DMS153 (cell line): ENCODE measurements at places on chromosomes 4 and X.

DNA sequence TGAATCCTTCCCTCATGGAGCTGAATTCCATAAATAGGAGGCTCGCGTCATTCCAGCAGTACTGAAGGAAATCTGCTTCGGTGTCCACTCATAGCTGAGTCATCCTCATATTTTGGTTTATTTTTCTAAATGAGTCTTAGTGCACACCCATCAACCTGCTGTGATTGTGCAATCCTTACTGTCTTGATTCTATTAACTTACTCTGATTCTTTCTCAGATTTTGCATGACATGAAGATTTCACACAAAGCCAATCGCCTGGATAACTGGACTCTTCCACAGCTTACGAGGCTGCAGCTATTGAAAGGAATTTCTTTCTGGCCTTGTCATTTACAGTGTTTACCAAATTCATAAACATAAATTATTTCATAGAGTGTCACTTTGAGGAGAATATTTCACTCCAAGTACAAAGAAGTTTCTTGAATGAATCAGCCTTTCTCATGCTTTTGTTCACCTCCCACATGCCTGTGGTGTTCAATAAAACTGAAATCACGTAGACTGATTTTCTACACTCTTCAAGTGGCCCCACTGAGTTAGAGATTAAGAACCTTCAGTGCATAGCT, 207.6 kb upstream of the SLITRK2 start:
- DNase-seq = no peak

DNA sequence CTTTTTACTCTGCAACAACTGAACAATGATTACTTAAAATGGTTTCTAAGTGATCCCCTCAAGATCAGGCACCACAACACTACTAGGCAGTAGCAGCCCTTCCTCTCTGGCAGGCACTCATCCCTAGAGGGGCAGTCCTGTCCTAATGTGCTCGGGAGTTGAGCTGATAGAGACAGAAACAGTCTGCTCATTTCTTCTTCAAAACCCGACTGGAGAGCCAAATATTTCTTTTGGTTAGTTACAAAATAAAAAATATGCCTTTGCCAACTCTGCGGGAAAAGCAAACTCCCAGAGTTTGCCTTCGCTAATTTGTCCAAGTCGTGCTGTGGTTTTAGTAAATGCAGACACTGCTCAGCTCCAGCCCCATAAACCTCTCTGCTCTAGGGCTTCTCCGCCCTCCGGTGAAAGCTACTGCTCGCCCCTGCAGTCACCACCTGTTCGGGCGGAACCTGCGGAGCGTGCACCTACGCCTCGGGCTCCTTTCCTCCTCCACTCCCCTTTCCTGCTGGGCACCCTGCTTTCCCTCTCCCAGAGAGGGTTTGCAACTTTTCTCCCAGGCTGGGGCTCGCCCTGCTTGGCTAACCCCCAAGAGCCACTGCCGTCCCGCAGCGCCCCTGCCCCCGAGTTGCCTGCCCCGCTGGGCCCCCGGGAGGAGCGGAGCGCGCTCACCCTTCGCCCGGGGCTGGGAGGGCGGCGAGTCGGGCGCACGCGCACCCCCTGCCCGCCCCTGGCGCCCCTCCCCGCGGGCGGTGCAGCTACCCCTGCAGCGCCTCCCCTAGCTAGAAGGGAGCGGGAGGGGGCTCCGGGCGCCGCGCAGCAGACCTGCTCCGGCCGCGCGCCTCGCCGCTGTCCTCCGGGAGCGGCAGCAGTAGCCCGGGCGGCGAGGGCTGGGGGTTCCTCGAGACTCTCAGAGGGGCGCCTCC, at the start of gene NPNT:
NPNT (plus strand) TSS at position 812 of the 923 bp plus-strand sequence. CDS start 182 bp downstream, outside the sequence.
- DNase-seq = no peak

DNA sequence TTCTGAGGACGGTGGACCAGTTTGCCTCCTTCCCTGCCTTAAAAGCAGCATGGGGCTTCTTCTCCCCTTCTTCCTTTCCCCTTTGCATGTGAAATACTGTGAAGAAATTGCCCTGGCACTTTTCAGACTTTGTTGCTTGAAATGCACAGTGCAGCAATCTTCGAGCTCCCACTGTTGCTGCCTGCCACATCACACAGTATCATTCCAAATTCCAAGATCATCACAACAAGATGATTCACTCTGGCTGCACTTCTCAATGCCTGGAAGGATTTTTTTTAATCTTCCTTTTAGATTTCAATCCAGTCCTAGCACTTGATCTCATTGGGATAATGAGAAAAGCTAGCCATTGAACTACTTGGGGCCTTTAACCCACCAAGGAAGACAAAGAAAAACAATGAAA, 255.3 kb downstream of the RAPGEF2 start:
- DNase-seq = no peak

DNA sequence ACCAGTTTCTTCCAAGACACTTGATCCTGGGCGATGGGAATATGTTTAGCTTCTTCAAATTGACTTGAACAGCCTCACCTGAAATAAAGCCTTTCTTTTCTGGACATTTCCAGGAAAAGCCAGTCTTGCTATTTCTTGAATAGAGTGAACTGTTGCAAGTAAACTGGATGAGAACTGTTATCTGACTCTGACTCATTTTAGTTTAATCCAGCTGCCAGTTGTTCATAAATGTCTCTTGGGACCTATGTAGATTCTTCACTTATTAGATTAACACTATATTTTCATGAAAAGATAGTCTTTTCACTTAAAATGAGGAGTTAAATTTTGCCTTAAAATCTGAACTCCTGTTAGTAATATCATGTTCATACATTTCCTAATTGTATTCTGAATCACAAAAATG, 615.4 kb upstream of the GALNT7 start:
- DNase-seq = no peak

- DNase-seq = no peak
Observed at GRCh38 chrX:45198301-45198700, 2.4 kb downstream of the DIPK2B start.

DNA sequence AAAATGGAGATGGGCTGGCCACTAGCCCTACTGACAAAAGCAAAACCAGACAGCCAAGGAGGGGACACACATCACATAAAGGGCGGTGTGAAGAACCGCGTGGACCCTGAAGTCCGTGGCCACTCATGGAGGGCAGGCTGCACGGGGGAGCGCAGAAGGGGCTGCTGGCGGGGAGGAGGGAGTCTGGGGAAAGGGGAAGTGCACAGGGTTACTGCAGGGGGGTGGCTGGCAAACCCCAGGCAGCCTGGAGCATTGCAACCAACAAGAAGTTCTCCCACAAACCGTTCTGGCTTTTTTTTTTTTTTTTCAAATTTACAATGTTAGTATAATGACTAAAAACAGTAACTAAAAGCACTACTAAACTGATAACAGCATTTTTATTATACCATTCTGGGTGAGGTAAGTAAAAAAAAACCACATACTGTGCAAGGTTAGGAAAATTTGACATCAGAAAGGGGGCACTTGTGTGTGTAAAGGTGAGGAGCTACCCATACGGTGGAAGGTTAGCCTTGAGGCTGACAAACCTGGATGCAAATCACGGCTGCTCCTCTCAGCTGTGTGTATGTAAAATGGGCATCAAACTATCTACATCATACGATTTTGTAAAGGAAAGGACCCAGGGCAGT, 87.1 kb downstream of the TSPAN5 start:
- DNase-seq = no peak

GRCh38 chrX:45353456-45353855, 152.8 kb upstream of the DIPK2B start:
- no peak for DNase-seq

DNA sequence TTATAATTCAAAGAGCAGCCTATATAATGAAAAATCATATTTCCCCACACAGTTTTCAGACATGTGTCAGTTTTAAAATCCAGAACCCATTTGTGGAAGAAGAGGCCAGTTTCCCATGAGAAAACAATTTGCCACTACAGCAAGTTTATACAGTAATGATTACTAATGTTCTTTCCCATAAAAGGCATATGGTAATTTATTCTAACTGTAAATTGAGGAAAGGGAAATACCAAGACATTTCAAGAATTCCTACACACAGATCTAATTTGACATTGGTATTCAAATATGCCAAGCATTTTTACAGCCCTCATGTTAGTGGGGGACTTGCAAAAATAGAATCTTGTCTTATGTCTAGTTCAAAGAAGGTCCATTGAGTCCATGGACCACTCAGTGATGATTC, 1368.6 kb downstream of the FSTL5 start:
- no peak for DNase-seq

DNA sequence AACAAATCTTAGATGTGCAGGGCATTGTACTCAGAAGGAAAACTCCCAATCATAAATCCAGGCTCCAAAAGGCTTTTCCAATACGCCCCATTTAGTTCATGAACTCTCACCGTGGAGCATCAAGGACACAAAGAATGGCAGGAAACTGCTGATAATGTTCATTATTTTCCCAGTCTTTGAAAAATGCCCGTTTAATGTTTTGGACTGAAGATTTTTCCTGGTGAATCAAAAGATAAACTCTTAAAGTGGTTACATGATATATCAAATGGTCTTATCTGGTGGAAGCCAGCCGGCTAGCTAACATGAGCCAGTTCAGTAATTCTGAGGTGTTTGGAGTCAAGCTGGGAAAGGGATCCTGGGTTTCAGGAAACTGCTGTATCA, 62.1 kb upstream of the AP1S2 start:
- DNase-seq = no peak

DNA sequence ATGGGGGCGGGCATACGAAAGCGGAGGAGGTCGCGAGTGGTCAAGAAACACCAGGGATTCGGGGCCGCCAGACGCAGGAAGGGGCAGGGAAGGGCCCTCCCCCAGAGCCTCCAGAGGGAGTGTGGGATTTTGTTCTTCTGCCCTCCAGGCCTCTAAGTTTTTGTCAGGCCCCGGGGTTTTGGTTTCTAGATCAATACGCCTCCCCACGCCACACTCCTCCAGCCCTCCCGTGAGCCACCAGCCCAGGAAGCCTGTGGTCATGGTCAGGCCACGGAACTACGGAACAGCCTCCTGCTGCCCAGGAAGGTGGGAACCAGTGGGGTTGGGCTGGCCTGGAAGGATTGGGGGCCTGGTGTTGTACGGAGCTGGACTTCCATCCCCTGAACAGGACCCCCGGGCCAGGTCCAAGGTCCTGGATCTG, 38.4 kb downstream of the CPLX1 start:
- no peak for DNase-seq
